ENCODE measurements at places on chromosomes 12 and 14. TPM values are rescaled to one million over a fixed set of nuclear protein-coding genes. Genes with fewer than 3 reads are reported as not detected.

Gene ANKRD33
- 0.33 TPM for total RNA-seq

Gene IRAK4
- 5.9 TPM for total RNA-seq

GRCh38 chr14:69473946-69474345 is 10.6 kb upstream of the PLEKHD1 start:
- DNase-seq = no peak

Gene ARMH4
- total RNA-seq = 40.4 TPM

GRCh38 chr12:7705846-7706245 is 5.4 kb upstream of the DPPA3 start:
- DNase-seq = no peak

Gene COX8C
- total RNA-seq = 2.1 TPM
